ENCODE measurements at places on chromosomes 5 and 9.

DNA sequence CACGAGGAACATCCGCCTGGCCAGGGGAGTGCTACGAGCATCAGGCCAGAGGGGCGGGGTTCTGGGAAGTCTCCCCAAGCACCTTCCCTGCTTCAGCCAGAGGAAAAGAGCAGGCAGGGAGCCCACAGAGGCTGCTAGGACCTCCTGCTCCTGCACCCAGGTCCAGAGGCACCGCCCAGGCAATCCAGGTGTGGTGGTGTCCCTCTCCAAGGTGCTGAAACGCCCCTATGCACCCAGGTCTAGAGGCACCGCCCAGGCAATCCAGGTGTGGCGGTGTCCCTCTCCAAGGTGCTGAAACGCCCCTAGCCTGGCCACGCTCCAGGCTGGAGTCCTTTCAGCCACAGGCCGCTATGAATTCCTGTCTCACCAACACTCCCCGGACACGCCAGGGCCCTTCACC, 10.7 kb upstream of the UBAC1 start:
- peaks cover 2% of the 10 kb centered on the region for H3K27me3 ChIP-seq
- DNase-seq = peak; percentile 60
- H3K36me3 ChIP-seq = no peaks in the 10 kb centered on the region
- H3K4me3 ChIP-seq = no peak overlapping the region

- H3K4me1 ChIP-seq = no peaks in the 10 kb centered on the region
- no peak for DNase-seq
- peaks cover 20% of the 10 kb centered on the region for H3K27me3 ChIP-seq
- H3K27ac ChIP-seq = no peak overlapping the region
- H3K4me3 ChIP-seq = peak overlapping the region; percentile 24
- H3K36me3 ChIP-seq = no peaks in the 10 kb centered on the region
Measured at GRCh38 chr5:71887680-71888079, 168.6 kb downstream of the CARTPT start.

DNA sequence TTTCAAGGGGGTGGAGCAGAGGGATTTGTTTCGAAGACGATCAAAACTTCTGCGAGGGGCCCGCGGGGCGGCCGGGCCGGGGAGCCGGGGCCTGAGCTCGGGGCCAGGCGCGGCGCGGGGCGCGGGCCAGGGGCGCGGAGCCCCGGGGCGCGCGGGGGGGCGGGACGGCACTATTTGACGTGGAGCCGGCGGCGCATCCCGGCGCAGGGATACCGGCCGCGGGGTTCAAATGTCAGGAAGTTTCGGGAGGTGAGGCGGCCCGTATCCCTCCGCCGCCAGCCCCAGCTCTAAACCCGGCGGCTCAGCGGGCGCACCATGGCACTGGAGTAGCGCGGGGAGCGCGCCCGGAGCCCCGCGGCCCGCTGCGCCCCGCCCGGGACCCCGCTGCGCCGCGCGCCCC, at the start of gene LMX1B:
Gene LMX1B, plus strand, starts transcription at position 278 of the 400 bp plus-strand sequence. CDS start 522 bp downstream, outside the sequence.
- peaks cover 30% of the 10 kb centered on the region for H3K4me1 ChIP-seq
- H3K27me3 ChIP-seq = peaks cover 70% of the 10 kb centered on the region
- peak within 1 kb of the TSS; percentile 45 for H3K27ac ChIP-seq
- DNase-seq = no peak
- peak within 1 kb of the TSS; percentile 57 for H3K4me3 ChIP-seq

DNA sequence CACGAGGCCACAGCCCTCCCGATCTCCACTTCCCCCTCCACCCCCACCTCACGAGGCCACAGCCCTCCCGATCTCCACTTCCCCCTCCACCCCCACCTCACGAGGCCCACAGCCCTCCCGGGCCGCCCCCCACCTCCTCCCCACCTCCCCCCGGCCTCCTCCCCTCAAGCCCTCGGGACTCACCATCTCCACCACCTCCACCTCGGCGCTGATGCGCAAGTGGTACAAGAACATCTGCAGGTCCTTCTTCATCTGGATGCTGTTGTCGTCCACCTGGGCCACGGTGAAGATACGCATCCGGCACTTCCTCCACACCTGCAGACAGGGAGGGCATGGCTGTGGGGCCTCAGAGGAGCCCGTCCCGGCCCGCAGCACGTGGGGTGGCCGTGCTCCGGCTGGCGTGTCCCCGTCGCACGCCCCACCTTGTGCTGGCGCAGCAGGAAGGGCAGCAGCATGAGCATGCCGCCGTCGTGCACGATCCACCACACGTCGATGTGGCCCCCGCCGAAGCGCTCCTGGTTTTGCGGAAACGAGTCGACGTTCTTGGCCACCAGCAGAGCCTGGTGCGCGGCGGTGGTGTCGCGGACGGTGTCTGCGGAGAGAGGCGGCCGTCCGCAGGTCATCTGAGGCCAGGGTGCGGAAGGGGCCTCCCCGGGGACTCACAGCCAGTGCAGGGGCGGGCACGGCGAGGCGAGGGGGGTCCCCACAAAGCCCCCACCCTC, 48.0 kb downstream of the SLC12A7 start:
- no peak overlapping the region for H3K4me3 ChIP-seq
- no peaks in the 10 kb centered on the region for H3K4me1 ChIP-seq
- no peaks in the 10 kb centered on the region for H3K27me3 ChIP-seq
- no peak overlapping the region for H3K27ac ChIP-seq
- H3K36me3 ChIP-seq = peaks cover 3% of the 10 kb centered on the region
- DNase-seq = no peak

DNA sequence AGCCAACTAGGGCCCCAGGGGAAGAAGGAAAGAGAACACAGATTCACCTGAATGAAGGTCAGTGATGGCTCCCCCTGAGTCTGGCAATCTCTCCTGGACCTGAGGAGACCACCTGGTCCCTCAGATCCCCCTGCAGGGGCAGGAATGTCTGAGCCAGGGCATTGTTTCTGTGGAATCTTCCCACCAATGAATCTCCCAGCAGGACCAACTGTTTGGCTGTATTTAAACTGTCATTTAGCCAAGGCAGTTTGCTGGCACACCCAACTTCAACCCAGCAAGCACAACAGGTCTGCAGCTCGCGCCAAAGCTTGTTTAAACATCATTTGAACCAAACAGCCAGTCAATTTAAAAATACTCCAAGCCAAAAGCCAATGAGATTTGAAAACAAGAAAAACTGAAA, 92.6 kb downstream of the SH3TC2 start:
- H3K27ac ChIP-seq = no peak overlapping the region
- H3K27me3 ChIP-seq = peaks cover 4% of the 10 kb centered on the region
- no peak overlapping the region for H3K4me3 ChIP-seq
- DNase-seq = no peak
- no peaks in the 10 kb centered on the region for H3K36me3 ChIP-seq

DNA sequence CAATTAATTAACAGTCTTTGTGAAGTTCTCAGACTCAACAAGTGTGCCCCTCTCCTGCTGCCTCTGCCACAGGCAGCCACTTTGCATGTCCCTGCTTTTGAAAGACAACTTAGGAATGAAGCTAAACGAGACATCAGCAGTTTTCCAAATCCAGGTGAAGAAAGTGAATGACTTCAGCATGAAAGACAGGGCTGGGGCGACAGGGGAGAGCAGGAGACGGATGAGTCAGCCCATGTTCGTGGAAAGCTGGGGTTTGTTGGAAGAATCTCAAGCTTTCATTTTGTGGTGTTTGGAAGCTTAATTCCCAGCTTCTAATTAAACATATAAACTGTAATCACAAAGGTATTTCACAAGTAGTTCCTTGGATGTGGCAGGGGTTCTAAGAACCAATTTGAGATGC, 207.8 kb upstream of the MAP3K1 start:
- peaks cover 15% of the 10 kb centered on the region for H3K36me3 ChIP-seq
- H3K27ac ChIP-seq = no peak overlapping the region
- H3K4me1 ChIP-seq = peaks cover 54% of the 10 kb centered on the region
- DNase-seq = no peak
- no peak overlapping the region for H3K4me3 ChIP-seq

GRCh38 chr9:13878241-13878711, 435.7 kb downstream of the NFIB start:
- H3K4me3 ChIP-seq = no peak overlapping the region
- no peaks in the 10 kb centered on the region for H3K36me3 ChIP-seq
- H3K27me3 ChIP-seq = no peaks in the 10 kb centered on the region
- no peak overlapping the region for H3K27ac ChIP-seq
- DNase-seq = no peak
- H3K4me1 ChIP-seq = no peaks in the 10 kb centered on the region

- peak overlapping the region; percentile 87 for H3K4me3 ChIP-seq
- peak overlapping the region; percentile 55 for H3K27ac ChIP-seq
- peak; percentile 44 for DNase-seq
- H3K4me1 ChIP-seq = peaks cover 52% of the 10 kb centered on the region
Measured at GRCh38 chr5:157744051-157745011, 819 bp downstream of the LSM11 start.

GRCh38 chr5:522899-523440, 1.3 kb downstream of the SLC9A3 start:
- H3K4me1 ChIP-seq = peaks cover 26% of the 10 kb centered on the region
- no peak overlapping the region for H3K4me3 ChIP-seq
- H3K36me3 ChIP-seq = no peaks in the 10 kb centered on the region
- no peak overlapping the region for H3K27ac ChIP-seq
- H3K27me3 ChIP-seq = peaks cover 51% of the 10 kb centered on the region

DNA sequence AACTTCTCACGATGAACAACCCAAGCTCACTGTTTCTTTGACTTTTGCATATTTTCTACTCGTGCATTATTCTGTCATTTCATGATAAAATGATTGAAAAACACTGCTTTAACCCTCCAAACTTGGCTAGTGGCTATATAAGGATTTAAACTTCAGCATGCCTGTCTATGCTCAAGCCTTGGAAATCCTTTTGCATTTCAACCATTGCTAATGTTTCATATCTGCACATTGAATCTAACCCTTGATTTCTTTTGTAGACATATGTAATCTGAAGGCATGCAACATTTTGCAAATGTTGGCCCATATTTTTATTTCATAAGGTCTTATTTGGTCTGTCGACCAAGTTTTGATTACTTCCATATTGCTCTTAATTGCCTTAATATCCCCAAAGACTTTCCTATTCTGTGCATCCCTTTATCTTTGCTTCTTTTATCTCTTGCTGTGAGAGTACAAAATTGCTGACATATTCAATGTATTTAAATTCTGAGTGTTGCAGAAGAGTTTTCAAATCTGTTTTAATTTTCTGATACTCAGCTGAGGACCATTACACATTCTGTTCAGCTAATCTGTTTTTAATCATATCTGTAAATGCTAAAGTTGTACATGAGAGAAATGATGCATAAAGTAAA, 403.7 kb upstream of the ZNF608 start:
- H3K4me3 ChIP-seq = no peak overlapping the region
- H3K4me1 ChIP-seq = no peaks in the 10 kb centered on the region
- H3K27me3 ChIP-seq = no peaks in the 10 kb centered on the region
- no peaks in the 10 kb centered on the region for H3K36me3 ChIP-seq
- no peak overlapping the region for H3K27ac ChIP-seq
- no peak for DNase-seq

DNA sequence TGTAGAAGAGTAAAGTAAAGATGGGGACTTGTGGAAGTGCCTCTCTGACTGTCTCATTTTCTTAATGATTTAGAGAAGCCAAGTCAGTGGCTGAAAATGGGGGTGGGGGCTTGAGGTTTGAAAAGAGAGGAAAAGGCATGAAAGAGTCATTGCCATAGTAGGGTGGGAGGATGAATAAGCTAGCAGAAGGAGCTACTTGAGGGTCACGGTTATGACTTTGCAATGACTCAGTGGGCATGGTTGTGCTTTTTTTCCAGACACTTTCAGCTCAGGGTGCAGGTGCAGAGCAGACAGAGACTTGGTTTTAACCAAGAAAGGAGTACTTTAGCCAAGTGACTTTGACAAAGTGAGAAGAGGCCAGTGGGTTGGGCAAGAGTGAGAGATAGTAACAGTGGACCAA, 117.8 kb downstream of the PTTG1 start:
- no peaks in the 10 kb centered on the region for H3K36me3 ChIP-seq
- no peak overlapping the region for H3K4me3 ChIP-seq
- peaks cover 24% of the 10 kb centered on the region for H3K4me1 ChIP-seq
- DNase-seq = peak; percentile 84
- no peak overlapping the region for H3K27ac ChIP-seq

DNA sequence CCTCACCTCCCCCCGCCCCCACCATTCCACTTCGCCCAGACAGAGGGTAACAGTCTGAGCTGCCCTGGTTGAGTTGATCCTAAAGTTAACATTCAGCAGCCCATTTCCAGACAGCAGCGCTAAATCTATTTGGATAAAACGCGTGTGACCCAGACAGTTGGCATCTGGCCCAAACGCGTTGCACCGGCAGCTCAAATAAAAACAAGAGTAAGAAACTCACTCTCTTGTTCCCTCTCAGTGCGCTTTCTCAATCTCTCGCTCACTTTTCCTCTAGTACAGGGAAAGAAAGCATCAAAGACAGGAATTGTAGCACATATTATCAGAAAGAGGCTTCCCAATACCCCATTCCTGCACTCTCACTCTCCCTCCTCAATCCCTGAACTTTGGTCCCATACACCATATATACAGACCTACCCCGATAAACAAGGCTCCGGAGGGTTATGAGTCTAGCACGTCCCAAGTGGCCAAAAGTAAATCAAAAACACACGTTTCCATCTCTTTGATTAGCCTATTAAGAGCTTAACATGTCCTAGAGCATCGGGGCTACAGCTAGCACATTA, 1.3 kb downstream of the ADAMTS6 start:
- peak; percentile 47 for DNase-seq
- H3K4me3 ChIP-seq = no peak overlapping the region
- no peaks in the 10 kb centered on the region for H3K36me3 ChIP-seq
- peaks cover 8% of the 10 kb centered on the region for H3K4me1 ChIP-seq
- peaks cover 2% of the 10 kb centered on the region for H3K27me3 ChIP-seq

GRCh38 chr5:61329550-61330128, 2.4 kb upstream of the ZSWIM6 start:
- peaks cover 5% of the 10 kb centered on the region for H3K36me3 ChIP-seq
- peaks cover 37% of the 10 kb centered on the region for H3K4me1 ChIP-seq
- peak; percentile 54 for DNase-seq

DNA sequence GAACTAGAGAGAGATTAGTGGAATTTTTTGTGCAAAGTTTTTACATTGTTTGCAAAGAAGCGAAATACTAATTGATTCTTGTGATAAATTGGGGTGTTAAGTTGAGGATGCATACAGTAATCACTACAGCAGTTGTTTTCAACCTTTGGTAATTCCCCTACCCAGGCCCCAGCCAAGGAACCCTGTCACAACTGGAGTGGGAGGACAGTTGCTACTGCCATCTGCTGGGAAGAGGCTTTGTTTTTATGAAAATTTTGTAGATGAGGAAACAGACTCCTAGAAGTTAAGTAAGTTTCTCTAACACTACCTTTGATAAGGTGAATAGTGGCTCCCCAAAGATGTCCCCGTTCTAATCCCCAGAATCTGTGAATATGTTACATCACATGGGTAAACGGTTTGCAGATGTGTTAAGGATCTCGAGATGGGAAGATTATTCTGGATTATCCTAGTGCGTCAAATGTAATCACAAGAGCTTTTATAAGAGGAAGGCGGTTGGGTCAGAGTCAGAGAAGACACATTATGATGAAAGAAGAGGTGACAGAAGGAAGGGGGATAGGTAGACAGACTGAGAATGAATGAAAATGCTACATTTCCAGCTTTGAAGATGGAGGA, 34.0 kb upstream of the PPP1R2B start:
- H3K4me3 ChIP-seq = no peak overlapping the region
- H3K4me1 ChIP-seq = no peaks in the 10 kb centered on the region
- no peaks in the 10 kb centered on the region for H3K36me3 ChIP-seq
- no peak overlapping the region for H3K27ac ChIP-seq
- peak; percentile 53 for DNase-seq
- no peaks in the 10 kb centered on the region for H3K27me3 ChIP-seq

- H3K27ac ChIP-seq = no peak overlapping the region
- H3K4me3 ChIP-seq = no peak overlapping the region
- H3K4me1 ChIP-seq = peaks cover 17% of the 10 kb centered on the region
- H3K27me3 ChIP-seq = no peaks in the 10 kb centered on the region
- peaks cover 1% of the 10 kb centered on the region for H3K36me3 ChIP-seq
- DNase-seq = no peak
Measured at GRCh38 chr5:81422671-81423070, 28.7 kb upstream of the ACOT12 start.
